ENCODE measurements at places on chromosomes 4 and X.

DNA sequence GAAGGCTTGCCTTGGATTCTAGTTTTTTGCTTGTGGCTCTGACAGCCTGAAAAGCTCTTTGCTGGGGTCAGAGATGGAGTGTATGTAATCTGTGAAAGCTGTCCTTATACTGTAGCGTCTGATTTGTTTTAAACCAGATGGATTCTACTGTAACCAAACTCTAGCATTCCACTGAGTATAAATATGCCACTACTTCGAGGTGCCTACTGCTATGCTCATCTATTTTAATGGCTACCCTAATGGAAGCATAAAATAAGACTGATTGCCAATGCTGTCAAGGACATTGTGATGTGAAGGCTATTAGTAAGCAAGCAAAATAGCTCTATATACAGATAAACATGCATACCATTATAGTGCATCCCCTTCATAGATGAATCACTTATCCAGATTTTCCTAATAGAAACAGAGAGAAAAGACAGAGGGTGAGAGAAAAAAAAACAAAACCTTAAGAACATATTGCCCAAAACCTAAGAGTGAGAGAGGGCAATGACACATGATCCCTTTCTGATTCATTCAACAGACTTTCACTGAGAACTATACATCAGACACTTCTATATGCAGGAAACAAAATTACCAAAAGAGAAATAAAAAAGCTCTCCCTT is 1025.8 kb upstream of the LCORL start:
- DNase-seq = no peak

- DNase-seq = no peak
Measured at GRCh38 chr4:25928379-25929297, 14.6 kb downstream of the SMIM20 start.

DNA sequence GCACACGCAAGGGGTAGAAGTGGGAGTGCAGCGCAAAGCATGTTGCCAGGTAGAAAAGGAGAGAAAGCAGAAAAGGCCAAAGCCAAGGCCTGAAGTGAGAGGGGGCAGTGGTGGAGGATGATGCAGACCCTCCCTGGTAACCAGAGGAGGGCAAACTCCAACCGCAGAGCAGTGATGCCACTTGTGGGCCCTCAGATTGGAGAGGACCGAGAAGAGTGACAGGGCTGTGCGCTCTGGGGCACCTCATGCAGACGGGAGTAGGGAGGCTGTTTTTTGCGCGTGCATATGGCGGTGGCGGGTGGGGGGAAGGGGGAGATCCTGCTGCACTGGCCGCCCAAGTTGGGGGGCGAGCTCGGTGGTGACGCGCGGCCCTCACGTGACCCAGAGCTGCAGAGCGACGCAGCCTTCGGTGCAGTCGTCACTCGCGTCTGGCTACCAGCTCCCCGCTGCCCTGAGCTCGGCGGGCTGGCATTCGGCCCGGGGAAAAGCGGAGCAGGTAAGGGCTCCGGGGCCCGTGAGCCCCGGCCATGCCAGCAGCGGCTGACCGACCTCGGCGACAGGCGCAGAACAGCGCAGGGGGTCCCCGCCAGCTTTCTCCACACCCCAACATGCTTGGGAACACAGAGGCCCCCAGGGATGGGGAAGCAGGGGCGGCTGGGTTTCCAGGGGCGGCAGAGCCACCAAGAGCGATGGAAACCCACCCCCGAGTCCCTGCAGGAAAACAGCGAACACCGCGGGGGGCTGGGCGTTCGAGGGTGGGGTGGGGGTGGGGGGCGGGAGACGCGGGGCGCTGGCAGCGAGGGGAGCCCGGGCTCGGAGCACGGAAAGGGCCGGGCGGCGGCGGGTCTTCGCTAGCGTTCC is at the start of gene BEX3:
Gene BEX3, plus strand, starts transcription at position 421 of the 861 bp plus-strand sequence. CDS start 984 bp downstream, outside the sequence.
- peak; percentile 42 for DNase-seq

- DNase-seq = no peak
Measured at GRCh38 chr4:8353912-8354453, 84.4 kb downstream of the HTRA3 start.

- no peak for DNase-seq
Measured at GRCh38 chrX:132034648-132035047, 11.5 kb downstream of the STK26 start.

DNA sequence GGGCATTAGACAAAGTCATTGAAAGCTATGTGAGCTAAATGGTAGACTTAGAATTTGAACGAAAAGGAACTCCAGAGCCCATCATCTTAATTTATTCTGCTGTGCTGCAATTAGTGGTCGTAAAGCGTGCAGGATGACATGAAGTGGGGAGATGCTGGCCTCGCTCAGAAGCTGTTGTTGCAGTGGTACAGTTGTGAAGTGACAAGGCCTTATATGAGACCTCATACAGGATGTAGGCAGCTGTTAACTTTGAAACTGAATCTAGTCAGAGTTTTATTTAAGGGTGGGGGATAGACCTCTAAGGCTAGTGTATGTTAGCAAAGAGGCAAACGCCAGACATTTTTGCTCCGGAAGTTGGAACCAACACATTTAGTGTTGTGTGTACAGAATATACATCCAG is 13.4 kb downstream of the KLF3 start:
- no peak for DNase-seq

DNA sequence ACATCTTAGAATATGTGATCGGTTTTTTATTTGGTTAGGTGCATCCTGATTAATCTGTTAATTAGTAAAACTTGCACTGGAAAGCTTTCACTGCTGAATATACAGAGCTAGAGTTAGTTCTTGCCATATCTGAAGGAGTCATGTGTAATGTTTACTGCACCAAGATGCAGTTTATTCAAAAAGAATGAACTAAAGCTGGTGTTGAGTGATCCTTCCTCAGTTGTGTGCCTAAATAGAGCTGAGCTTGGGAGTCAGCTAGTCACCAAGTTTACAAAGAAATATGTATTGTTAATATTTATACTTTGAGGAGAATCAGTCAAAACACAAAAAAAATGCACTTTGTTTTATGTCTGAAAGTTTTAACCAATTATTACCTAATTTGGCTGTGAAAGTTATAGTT is 54.1 kb upstream of the FHDC1 start:
- DNase-seq = no peak

GRCh38 chr4:143021384-143021783 is 163.3 kb upstream of the USP38 start:
- no peak for DNase-seq

DNA sequence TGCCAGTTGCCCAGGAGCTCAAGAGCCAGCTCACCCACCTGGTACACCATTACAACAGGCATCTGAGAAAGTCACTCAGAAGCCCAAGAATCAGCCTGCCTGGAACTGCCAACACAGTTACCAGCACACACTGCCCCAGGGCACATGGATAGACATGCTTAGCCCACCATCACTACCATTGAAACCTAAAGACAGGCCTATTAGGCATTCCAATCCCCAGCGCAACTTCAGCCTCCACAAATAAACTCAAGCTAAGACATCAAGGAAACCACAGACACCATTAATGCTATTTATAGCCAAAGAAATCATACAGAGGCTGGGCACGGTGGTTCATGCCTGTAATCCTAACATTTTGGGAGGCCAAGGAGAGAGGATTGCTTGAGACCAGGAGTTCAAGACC is 42.3 kb downstream of the ATRX start:
- DNase-seq = no peak

DNA sequence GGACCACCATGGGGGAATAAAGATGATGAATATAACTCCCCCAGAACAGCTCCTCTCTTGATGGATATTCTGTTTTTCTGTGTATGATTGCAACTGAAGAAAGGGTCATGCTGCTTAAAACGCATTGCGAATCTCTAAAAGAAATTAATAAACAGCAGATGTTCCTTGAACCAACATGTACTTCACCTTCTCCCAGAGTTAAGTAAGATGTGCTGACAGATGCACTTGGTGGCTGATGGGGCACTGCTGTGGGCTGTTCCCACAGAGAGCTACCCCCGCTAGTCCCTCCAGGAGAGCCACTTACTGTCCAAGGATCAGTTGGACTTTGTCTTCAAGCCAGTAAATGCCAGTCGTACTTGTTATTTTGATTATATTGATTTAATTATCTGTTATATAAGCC is 26.3 kb upstream of the C4orf54 start:
- no peak for DNase-seq

DNA sequence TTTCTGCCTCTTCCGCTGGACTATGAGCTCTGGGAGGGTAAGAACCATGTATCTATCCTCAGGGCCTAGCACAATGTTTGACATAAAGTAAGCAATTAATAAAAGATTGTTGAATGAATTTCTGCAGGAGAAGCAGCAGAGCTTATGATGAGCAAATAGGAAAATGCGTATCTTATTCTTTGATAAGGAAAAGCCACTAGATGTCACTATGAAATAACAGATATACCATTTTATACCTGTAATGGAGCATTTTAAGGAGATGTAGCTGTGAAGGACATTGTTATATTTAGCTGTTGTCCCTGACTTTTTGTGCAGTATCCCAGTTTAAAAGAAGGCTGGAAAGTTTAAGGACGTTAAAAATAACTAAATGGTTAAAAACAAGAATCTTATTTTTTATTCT is 147.2 kb upstream of the MBNL3 start:
- DNase-seq = no peak

GRCh38 chrX:79336869-79337815 is 30.0 kb downstream of the ITM2A start:
- DNase-seq = no peak

DNA sequence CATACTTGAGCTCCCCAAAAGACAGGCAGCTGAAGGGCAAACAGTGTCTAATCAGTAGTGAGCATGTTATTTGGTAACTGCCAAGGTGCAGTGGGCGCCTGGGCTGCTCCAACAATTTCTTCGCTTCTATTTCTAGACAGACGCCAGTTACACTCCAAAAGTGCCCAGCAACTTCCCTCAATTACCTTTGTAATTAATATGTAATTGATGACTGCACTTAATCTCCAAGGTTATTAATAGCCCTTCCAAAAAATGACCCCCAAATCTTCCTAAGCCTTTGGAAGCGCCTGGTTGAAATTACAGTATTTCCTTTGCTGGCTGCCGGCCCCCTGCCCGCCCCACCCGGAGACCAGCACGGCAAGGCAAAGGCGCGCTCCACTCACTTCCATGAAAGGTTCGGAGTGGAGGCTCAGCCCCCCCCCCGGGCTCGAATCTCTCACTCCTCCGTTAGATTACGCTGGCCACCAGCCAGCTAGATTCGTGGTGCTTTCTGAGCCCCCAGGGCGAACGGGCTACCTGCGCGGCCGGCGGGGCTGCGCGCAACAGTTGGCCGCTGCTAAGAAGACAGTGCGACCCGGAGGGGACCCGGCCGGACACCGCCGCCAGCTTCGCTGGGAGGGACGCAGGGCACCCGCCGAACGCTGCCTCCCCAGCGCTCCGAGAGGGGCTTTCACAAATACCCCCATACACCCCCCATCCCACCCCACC is 1.9 kb downstream of the GPC4 start:
- DNase-seq = no peak

GRCh38 chrX:153854702-153855101 is 24.4 kb upstream of the PDZD4 start:
- no peak for DNase-seq

- no peak for DNase-seq
Measured at GRCh38 chr4:47374477-47374876, 89.0 kb downstream of the COMMD8 start.

DNA sequence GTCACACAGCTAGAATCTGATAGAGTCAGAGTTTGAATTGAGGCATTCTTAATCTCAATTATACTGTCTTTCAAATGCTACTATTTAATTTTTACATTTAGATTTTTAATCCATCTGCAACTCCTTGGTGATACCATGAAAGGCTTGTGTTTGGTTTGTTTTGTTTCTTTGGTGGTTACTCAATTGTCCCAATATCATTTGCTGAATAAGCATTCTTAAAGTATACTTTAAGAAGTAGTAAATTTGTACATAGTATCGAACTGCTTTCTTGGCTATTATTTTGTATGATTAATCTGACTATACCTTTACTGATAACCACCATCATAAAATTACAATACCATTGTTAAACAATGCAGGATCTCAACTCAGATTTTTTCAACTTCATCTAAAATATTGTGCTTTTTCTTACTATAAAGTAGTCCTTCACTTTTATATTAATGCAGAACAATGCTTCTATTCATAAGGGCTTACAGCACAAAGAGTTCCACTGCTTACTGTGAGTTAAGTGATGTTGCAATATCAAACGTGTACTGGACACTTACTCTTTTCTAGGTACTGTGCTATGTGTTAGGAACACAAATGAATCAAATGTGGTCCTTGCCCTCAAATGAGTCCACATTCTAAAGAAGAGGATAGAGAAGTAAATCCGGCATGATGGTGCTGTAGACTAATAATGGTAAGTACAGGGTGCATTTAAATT is 111.2 kb upstream of the GRIA3 start:
- no peak for DNase-seq

GRCh38 chr4:83589279-83589678 is 53.4 kb downstream of the GPAT3 start:
- no peak for DNase-seq

GRCh38 chr4:25367877-25368276 is 9.2 kb upstream of the ANAPC4 start:
- DNase-seq = no peak

GRCh38 chr4:174084542-174084941 is 198.9 kb downstream of the FBXO8 start:
- no peak for DNase-seq

DNA sequence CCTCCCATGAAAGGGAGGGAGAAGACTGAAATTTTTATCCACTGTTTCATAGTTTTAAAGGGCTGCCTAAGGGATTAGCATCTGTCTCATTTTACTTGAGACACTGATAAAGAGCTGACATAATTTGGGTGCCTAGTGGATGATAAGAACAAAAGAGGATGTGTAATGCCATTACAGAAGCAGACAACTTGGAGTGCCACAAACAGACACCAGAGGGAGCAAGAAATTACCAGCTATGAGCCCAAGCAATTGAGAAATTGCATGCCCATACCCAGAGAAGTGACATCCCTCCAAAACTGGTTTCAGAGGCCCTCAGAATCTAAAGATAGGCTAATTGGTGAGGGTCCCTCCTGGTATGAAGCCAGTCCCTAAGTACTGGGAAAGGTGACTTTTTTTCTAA is 38.5 kb upstream of the POU3F4 start:
- DNase-seq = peak; percentile 14

GRCh38 chrX:153353416-153353815 is 19.5 kb downstream of the ZNF275 start:
- no peak for DNase-seq

DNA sequence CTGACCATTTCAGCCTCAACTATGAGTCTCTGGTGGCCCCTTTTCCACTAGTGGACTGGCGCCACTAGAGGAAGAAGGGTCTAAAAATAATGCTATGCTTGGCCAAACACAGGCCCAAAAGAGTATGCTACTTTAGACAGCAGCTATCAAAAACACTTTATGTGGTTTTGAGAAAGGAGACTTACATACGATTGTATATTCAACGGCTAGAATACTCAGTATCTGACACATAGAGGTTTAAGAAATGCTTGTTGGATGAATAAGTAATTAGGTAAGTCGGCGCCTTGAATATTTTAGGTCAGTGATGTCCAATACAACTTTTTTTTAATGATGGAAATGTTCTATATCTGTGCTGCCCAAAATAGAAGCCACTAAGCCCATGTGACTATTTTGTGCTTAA is 25.7 kb upstream of the TMPRSS11A start:
- DNase-seq = no peak

GRCh38 chr4:15531792-15532191 is 62.1 kb downstream of the CC2D2A start:
- DNase-seq = no peak

GRCh38 chr4:183157215-183157614 is 58.2 kb downstream of the WWC2 start:
- DNase-seq = no peak
